Retinal pigment epithelial cell (primary cell): ENCODE measurements at places on chromosomes 11 and 22.
A peak's percentile ranks its signal among the peaks of the same experiment; 100 is the strongest.

DNA sequence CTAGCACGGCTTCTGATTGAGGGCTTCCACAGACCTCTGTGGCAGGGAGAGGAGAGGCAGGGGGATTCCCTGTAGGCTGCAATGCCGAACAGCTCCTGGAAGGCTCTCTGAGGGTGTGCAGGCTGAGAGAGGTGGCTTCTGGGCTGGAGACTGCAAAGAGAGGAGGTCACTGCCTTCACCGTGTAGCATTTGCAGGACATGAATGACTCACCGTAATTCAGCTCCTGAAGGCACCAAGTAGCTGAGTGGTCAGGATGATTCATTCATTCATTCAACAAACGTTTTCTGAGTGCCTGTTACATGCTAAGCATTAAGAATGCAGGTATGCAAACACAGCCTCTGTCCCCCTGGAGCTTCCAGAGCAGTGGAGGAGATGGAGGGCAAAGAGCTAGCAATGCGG lies 18.0 kb upstream of the EIF3D start:
- no peak for DNase-seq

DNA sequence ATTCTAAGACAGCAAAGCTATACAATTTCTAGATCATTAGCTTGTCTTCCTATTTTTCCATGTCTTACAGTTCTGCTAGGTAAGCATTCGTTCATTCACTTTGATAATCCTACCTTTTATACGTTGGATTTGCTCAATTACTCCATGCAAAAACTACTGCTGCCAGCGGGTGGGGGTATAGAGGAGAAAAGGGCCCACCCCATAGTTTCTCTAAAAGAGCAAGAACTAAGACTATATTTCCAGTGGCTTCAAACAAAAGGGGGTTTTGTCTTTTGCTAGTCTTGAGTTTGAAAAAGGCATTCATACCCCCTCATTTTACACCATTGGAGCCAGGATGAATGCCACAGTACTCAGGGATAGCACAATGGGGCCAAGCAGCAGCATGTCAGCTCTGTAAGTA lies 155.7 kb downstream of the WT1 start:
- no peak for DNase-seq

DNA sequence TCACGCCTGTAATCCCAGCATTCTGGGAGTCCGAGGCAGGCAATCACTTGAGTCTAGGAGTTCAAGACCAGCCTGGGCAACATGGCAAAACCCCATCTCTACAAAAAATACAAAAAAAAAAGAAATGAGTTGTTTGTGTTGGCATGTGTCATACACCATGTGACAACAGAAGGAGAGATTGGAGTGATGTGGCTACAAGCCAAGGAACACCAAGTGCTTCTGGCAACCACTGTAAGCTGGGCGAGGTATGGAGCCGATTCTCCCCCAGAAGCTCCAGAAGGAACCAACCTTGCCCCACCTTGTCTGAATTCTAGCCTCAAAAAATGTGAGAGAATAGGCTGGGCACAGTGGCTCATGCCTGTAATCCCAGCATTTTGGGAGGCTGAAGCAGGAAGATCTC lies 39.1 kb upstream of the SLC35C1 start:
- DNase-seq = no peak

GRCh38 chr11:19441752-19442553 lies 201.2 kb upstream of the E2F8 start:
- DNase-seq = peak; percentile 82

- no peak for DNase-seq
Observed at GRCh38 chr22:19385221-19385906, 46.2 kb downstream of the HIRA start.

DNA sequence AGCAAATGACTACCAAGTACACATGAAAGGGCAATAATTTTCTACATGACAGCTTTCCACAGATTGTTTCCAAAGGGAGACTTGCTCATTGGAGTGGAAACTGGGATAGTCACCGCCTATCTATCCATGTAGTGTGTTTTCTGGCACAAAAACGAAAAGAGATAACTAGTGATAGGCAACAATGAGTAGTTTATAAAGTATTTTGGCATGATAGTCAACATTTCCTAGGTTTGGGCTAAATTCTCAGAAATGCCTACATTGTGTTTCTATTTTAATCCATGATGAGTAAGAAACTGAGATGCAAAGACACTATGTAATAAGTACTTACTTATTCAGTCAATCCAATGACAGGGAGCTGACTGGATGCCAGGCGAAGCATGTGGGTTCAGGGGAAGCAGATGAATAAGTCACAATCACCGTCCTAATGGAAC lies 1129.1 kb downstream of the DLG2 start:
- DNase-seq = no peak

- no peak for DNase-seq
Observed at GRCh38 chr22:39728236-39728860, 157.8 kb downstream of the CACNA1I start.

GRCh38 chr11:123202155-123203151 lies 7.4 kb upstream of the CLMP start:
- no peak for DNase-seq

DNA sequence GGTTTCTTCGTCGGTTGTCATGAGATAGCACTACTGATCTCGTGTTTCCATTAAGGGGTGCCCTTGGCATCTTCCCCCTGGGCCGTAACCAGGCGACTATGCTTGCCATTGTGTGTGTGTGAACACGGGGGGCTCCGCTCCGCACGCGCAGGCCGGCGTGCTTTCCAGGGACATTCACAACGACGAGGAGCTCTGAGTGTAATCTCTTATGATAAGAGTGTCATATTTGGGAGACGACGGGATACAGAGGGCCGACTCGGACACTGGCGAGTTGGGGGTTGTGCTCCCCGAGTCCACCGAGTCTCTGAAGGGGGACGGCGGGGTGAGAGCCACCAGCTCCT lies 170.9 kb upstream of the CTSC start:
- DNase-seq = no peak

GRCh38 chr11:71329165-71329510 lies 76.8 kb upstream of the SHANK2 start:
- no peak for DNase-seq

DNA sequence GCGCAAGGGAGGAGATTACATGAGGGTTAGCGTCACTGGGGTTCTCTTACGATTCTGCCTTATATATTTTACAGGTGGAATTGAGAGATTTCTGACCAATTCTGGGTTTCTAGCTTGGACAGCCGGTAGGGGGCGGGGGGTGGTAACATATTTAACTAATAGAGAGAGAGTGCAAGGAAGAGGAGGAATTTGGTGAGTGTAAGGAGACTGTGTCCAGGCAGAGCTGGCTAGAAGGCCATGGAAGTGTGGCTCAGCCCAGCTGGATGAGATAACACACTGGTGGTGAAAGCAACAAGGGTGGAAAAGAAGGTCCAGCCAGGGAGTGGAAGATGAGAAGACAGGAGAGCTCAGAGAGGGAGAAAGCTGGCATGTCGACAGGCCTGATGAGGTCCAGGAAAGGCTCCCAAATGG lies 56.5 kb downstream of the ST3GAL4 start:
- DNase-seq = no peak

GRCh38 chr11:33443684-33444083 lies 186.5 kb downstream of the HIPK3 start:
- DNase-seq = no peak
